ENCODE measurements at places on chromosomes 2 and 18.
A peak's percentile ranks its signal among the peaks of the same experiment; 100 is the strongest.

- no peak for DNase-seq
Observed at GRCh38 chr2:28326881-28327505, 65.7 kb upstream of the FOSL2 start.

GRCh38 chr2:207219081-207219630 is 53.4 kb upstream of the KLF7 start:
- no peak for DNase-seq

- DNase-seq, result no peak
Observed at GRCh38 chr18:57775937-57776336, 27.2 kb downstream of the ATP8B1 start.

DNA sequence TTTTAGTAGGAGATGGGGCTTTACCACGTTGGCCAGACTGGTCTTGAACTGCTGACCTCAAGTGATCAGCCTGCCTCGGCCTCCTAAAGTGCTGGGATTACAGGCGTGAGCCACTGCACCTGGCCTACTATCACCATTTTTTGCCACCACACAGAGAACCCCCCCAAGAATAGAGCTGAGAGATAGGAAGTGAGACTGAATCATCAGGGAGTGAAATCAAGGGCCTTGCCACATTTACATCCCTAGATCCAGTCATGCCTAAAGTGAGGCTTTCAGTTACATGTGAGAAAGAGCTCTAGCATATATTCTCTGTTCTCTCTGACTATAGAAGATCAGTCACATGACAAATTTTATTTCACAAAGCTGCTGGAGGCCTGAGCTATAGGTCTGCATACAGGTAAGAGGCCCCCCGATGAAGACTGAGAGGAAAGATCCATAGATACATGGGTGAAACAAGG is 28.0 kb upstream of the KCMF1 start:
- DNase-seq, result no peak

GRCh38 chr18:59705145-59705544 is 7.9 kb upstream of the CCBE1 start:
- DNase-seq, result no peak

DNA sequence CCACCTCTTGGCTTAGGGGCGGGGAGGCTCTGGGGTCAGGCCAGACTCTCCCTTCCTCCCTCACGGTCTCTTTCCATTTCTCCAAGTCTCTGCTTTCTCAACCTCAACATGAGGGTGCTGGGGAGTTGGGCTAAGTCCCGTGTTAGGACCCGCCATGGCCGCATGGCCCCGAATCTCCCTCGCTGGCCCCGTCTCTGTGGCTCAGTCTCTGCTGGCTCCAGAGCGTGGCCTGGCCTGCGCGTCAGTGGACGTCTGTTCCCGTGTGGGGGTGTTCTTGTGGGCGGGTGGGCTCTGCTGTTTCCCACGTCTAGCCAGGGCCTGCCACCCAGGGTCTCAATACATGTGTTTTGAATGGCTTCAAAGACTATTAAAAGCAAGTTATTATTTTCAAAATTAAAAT is 12.4 kb downstream of the ALLC start:
- DNase-seq, result no peak

GRCh38 chr2:33430856-33431255 is 45.6 kb upstream of the RASGRP3 start:
- DNase-seq, result no peak

- DNase-seq, result no peak
Observed at GRCh38 chr2:96663829-96664228, 21.3 kb downstream of the FER1L5 start.

DNA sequence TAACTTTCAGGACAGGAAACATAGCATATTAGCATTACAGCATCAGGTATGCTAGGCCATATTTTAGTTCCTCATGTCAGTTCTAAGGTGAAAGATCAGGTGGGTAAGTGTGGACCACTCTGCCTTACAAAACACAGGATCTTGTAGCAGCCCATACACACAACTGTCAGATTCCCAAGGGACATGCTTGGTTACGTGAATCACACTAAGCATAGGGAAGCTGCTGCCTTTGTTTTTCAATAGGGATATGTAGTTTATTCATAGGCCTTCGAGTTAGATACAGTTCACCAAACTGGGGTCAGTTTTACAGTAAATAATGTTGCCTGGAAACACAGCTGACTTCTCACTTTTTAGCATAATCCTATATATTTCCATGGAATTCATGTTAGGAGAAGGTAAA is 116.1 kb upstream of the OTX1 start:
- no peak for DNase-seq

DNA sequence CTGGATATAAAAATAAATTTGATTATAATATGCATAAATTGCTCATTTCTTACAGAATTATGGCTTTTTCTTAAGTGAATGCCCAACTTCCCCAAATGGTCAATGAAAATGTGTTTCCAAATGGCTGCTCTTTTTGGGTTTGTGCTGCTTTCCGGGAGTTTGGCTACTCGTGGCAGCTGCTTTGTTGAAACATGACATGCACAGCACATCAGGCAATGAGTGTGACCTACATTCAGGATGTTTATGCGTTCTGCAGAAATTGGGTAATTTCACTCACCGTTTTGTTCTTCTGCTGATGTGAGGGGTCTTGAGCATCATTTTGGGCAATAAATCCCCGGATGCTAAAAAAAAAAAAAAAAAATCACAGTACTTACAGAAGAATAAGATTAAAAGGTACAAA is 825.0 kb upstream of the KLHL29 start:
- no peak for DNase-seq

DNA sequence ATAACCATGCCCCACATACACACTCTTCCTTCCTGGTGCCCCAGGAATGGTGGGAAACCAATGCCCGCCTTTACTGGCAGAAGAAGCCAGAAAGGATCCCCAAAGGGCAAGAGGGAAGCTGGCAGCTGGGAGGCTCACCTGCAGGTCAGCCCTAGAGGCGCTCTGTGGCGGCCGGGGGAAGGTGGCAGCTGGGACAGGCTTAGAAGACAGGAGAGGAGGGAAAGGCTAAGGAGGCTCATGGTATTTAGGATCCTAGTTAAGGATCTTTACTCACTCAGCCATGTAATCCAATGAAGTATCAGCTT is 23.8 kb downstream of the ADRA2B start:
- DNase-seq, result no peak

DNA sequence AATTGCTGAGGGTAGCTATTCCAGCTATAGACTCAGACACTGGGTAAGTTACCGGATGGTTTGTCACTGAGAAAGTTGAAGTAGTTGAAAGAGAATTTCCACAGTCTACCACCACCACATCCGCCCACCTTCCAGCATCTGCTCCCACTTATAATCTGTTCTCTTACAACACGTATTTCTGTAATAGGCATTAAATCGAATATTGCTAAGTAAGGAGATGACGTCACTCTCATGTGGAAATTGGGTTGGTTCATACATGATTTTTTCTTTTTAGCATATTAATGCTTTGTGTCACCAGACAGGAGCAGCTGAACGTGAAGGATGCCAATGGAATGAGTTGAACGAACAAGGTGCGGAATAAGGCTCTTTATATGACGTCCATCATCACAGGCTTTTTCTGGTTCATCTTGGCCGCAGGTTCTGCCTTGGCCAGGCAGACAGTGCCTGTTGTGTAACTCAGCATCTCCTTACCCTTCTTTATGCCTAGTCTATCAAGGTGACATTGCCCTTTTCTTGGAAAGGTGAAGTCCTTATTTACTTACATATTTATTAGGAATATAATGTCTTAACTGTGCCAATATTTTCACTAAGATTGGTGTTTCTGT is 45.9 kb downstream of the THUMPD2 start:
- no peak for DNase-seq

DNA sequence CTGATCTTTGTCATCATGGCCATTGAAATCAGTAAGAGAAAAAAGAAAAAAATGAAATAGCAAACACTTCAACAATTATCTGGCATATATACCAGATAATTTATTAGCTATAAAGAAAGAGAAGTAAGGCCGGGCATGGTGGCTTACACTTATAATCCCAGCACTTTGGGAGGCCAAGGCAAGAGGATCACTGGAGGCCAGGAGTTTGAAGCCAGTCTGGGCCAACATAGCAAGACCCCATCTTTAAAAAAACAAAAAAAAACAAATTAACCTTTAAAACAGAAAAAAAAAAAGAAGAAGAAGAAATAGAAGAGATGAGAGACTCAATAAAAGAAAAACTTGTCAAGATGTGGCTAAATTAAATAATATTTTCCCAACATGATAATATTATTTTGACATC is 61.6 kb upstream of the TGIF1 start:
- DNase-seq, result no peak

- peak; percentile 16 for DNase-seq
Observed at GRCh38 chr2:232854082-232854481, 16.0 kb upstream of the SNORC start.

GRCh38 chr2:70380621-70381020 is 78.8 kb upstream of the FAM136A start:
- no peak for DNase-seq

GRCh38 chr18:57343833-57344232 is 8.5 kb upstream of the ST8SIA3 start:
- no peak for DNase-seq

DNA sequence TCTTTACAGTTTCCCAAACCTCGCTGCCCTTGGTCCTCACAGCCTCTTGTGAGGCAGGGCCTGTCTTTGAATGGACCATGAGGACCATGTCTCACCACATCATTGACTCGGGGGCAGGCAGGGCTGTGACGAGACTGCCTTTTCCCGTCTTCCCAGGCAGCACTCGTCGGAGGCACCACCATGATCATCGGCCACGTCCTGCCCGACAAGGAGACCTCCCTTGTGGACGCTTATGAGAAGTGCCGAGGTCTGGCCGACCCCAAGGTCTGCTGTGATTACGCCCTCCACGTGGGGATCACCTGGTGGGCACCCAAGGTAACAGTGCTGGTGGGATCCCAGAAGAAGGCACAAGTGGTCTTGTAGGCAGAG is 45.7 kb upstream of the MAPRE3 start:
- DNase-seq, result no peak

- DNase-seq, result no peak
Observed at GRCh38 chr2:6196449-6196848, 504.3 kb downstream of the SOX11 start.

DNA sequence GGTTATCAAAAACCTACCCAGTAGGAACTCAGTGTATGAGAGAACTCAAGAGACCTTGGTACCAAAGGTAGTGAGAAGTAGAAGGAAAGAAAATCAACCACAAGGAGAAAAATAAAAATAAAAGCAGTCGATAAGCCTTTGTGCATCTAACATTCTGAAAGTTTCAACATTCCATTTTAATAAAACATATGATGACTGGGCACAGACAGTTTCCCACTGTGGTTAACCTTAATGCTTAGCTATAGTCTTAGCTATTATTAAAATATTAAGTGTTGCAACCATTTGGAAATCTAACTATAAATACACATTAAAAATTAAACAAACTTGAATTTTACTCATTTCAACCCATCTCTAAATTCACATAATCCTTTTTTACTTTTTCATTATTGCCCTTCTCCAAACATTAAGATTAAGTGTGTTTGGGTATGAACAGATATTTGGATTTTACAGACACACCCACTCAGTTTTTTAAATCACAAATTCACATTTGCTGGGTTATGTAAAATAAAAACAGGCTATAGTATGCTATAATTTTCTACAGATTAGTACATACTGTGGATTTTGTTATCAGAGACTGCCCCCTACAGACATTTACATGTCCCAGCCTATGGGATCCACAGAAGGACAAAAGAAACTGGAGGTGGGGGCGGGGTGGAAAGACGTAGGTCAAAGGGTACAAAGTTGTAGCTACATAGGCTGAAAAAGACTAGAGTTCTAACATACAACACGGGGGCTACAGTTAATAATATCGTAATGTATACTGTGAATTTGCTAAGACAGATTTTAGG is 32.8 kb downstream of the SRBD1 start:
- DNase-seq, result peak; percentile 45

- DNase-seq, result no peak
Observed at GRCh38 chr2:20551260-20551944, 99.5 kb downstream of the HS1BP3 start.

DNA sequence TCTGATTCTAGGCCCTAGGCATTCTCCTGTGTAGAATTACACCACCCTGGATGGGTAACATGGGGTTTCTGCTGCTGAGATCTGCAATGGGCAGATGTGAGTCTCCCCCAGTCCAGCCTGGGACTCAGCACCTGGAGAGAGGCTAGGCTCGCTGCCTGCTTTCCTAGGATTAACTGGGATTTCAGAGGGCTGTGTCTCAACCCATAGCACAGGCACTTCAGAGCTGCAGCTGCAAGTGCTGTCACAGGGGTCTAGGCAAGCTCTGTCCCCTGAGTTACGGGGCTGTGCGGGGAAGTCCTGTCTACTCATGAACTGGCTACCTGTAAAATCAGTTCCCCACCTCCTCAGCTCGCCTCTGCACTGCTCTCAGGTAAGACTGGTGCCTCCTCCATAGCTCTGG is 51.5 kb downstream of the CABLES1 start:
- no peak for DNase-seq

DNA sequence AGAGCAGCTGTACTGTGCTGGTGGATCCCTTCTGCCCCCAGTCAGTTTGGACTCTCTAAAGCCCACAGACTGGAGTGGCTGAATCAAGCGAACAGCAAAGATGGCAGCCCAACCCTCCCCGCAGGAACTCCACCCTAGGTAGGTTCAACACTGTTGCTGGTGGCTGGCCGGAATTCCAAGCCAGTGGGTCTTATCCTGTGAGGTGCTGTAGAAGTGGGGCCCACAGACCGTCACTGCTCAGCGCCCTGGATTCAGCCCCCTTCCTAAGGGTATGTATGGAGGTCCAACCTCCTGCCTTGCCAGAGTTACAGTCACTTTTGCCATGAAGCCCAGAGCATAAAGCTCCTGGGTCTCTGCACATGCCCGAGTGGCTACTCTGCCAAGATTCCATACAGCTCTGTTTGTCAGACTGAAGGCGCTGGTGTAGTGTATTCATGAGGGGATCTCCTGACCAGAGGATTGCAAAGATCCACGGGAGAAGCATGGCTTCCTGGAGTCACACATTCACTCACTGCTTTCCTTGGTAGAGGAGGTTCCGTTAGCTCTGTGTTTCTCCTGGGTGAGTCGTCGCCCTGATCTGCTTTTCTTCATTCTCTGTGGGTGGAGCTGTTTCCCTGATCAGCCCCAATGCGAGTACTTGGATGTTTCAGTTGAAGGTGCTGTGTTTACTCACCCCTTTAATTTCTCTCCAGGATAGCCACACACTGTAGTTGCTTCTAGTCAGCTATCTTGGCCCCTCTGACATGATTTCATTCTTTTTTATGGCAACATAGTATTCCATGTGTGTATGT is 293.6 kb upstream of the THUMPD2 start:
- DNase-seq, result no peak

DNA sequence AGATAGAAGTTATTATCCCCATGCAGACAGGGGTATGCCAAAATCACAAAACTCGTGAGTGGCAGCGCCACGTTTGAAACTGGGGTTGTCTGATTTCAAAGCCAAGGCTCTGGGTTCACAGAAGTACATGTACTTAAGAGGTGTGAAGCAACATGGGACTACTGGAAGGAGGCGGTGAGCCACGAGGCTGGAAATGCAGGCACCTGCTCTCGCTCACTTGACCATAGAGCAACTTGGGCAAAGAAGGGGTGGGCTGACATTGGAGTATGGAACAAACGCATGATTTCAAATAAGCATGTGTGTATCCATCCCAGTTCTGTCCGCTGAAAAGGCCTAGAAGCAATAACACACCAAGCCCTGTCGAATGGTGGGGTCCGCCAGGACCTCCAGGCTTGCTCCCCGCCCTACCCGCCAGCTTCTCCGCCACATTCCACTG is 593 bp upstream of the ACTR2 start:
- DNase-seq, result no peak

GRCh38 chr18:24111936-24112335 is 26.9 kb upstream of the CABYR start:
- no peak for DNase-seq
